Activated naive CD4-positive, alpha-beta T cell treated with Interleukin-2 at 50 U/mL for 16 hours (primary cell): ENCODE measurements at places on chromosomes 13 and 19.

GRCh38 chr13:28794396-28794795 is 25.7 kb upstream of the MTUS2 start:
- no peak for DNase-seq

GRCh38 chr13:25207291-25207810 is 35.3 kb upstream of the AMER2 start:
- no peak for DNase-seq

- DNase-seq: no peak
These were observed 199.3 kb upstream of the UBL3 start for GRCh38 chr13:30049692-30050091.

GRCh38 chr19:58059003-58059670 is at the start of gene ZNF135:
ZNF135 (plus strand) TSS chr19:58059282; CDS start chr19:58060003, 721 bp downstream.
- DNase-seq: peak; percentile 17

GRCh38 chr19:30696514-30696913 is 324.3 kb downstream of the ZNF536 start:
- no peak for DNase-seq

- no peak for DNase-seq
These were observed 1.8 kb downstream of the LCP1 start for GRCh38 chr13:46179969-46180763.

DNA sequence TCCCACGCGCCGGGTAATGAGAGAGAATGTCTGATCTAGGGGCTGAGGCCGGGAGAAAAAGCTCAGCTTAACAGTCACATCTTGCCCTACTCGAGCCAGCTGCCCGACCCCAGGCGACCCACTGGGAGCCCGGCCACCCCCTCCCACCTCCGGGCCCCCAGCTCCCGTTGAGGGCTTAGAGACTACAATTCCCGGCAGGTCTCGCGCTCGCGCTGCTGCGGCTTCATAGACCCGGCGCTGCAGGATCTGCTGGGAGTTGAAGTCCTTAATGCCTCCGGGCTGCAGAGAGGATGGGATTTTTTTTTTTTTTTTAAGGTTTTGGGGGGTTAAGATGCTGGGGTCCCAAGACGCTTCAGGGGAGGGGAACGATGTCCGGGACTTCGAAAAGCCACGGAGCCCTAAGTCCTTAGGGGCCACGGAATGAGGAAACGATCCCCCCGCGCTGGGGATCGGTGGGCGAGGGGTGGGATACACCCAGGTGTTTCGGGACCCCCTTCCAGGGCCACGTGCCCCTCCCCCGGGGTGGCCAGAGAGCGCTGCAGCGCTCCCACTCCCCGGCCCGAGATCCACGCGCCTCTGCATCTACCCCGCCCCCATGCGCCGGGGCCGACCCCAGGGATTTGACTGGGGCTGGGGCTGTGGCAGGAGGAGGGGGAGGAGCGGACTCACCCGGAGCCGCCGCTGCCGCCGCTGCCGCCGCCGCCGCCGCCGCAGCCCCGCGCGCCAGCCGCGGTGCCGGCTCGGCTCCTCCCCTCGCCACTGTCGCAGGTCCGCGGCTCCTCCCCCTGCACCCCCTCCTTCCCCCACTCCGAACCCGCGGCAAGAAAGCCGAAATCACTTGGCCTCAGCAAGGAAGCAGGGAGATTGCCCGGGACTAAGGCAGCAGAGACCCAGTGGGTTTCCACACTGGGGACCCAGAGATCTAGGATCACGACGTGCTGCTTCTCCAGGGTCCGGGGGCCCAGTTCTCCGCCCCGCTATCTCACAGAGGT is at the start of gene SYT3:
Gene SYT3, minus strand, starts transcription at position 761 of the 992 bp plus-strand sequence. CDS start 2,470 bp downstream, outside the sequence.
- peak; percentile 5 for DNase-seq

- DNase-seq: peak; percentile 77
These were observed 18.5 kb downstream of the SLC27A1 start for GRCh38 chr19:17488593-17489391.

- DNase-seq: no peak
These were observed 39.3 kb upstream of the GPR183 start for GRCh38 chr13:99346335-99347042.

- DNase-seq: no peak
These were observed 129.3 kb downstream of the ENOX1 start for GRCh38 chr13:43657485-43657884.

DNA sequence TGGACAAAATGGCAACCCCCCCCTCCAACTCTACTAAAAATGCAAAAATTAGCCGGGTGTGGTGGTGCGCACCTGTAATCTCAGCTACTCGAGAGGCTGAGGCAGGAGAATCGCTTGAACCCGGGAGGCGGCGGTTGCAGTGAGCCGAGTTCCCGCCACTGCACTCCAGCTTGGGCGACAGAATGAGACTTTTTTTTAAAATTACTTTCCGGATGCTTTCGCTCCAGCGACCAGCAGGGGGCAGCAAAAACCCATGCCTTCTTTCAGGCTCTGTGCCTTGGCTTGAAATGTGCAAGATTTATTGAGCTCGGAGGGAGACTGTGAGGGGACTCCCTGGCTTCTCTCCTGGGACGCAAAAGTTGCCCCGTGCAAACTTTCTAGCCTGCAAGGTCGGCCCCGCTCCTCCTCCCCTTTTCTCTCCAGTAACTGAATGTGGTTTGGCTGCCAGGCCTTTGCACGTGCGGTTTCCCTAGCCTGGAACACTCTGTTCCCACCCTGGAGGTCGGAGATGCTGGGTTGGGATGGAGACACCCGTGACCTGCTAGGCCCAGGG is 61.4 kb upstream of the NFIC start:
- peak; percentile 80 for DNase-seq

- no peak for DNase-seq
These were observed 60.0 kb downstream of the ANKRD10 start for GRCh38 chr13:110854866-110855265.

DNA sequence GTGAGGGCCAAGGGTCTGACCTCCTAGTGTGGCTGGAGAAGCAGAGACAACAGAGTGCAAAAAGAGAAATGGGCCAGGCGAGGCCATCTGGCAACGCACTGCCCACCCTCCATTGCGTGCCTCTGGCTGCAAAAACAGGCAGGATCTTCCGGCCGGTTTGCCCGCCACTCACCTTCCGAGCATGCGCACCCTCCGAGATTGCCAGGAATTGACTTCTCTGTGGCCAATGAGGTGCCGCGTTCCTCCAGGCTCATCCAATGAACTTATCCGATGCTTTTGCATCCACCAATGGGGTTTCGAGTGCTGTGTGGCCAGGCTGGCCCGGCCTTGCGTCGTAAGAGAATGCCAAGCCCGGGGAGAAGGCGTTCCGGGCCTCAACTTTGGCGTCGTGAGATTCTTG is at the start of gene TEX101:
Gene TEX101, plus strand, starts transcription at position 337 of the 400 bp plus-strand sequence. CDS start 1,030 bp downstream, outside the sequence.
- DNase-seq: no peak

DNA sequence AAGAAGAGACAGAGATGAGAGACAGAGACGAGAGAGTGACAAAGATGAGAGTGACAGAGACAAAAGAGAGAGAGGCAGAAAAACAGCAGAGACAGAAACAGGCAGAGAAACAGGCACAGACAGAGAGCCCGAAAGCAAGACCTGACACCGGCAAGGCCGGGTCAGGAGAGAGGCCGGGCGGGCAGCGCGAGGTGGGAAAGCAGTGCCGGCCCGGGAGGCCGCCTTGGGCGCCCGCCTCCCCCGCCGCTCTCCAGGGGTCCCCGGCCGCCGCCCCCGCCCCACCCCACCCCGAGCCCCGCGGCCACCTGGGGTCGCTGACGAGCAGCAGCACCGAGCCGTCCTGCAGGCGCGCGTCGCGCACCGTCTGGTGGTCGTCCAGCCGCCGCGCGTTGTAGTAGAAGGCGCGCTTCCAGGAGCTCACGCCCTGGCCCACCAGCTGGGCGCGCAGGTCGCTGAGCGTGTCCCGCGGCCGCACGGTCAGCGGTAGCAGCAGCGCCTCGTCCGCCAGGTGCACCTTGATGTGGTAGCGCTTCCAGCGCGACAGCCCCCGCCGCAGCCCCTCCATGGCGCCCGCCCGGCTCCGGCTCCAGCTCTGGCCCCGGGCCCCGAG is at the start of gene TINCR:
Gene TINCR, minus strand, starts transcription at position 594 of the 610 bp plus-strand sequence.
- no peak for DNase-seq

DNA sequence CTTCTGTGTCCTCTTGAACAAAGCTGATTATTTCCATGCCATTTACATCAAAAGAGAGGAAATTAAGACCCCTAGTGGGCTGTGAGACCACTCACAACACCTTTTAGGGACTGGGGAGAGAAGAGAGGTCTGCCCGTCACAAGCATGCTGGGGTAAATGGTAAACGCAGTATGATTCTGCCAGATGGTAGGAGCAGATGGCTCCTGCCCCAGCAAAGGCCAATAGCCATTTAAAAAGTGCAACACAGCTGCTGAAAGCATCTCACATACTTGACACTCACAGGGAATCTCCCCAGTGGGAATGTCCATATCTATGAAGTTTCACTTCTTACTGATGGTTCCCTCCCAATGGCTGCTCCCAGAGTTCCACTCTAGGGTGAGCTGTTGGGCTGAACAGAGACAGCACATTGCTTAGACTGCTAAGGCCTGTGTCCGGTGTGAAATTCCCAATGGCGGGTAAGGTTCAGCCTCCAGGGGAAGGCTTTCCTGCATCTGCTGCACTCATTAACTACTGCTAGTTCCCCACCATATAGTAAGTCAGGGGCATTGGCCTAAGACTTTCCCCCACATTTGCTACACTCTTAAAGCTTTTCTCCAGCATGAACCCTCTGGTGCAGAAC is 7.4 kb downstream of the ZNF671 start:
- no peak for DNase-seq

GRCh38 chr13:67574320-67575233 is 344.4 kb upstream of the PCDH9 start:
- no peak for DNase-seq

- no peak for DNase-seq
These were observed 6.1 kb downstream of the TPRX1 start for GRCh38 chr19:47797996-47798903.

DNA sequence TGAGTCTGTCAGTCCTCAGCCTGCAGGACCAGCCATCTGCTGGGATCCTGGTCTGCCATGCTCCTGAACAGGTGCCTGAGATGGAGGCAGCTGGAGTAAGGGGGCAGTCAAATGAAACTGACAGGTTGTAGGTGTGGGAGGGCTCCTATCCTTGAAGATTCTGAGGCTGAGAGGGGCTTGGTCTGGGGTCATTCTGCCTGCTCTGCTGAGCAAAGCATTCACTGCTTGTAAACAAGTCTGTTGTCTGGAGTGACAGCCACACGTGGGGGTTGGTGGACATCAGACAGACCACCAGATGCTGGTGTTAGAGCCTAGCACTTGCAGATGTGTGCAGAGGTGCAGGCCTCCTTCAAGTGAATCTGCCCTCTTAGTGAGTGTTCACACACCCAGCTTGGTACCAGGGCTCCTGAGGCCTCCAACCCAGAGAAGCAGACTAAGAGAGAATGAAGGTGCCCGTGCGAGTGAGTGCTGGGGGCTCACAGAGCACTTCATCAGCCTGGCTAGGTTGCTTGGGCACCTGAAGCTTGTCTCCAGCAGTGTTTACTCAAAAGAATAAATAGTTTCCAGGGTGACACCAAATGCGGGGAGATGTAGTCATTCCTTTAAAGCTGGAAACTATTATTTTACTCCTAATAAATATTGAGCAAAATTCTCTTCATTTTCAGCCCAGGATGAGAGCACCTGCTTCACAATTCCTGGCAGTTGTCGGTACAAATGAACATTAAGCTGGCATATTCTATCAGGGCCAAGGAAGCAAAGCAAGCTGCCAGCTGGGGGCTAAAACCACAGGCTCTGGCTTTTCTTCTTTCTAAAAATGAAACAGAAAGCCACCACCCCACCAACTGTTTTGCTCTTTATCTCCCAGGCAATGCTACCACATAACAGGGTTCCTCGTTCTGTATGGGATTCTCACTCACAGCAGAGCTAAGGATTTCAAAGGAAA is 82.3 kb downstream of the RNASEH2B start:
- DNase-seq: no peak

DNA sequence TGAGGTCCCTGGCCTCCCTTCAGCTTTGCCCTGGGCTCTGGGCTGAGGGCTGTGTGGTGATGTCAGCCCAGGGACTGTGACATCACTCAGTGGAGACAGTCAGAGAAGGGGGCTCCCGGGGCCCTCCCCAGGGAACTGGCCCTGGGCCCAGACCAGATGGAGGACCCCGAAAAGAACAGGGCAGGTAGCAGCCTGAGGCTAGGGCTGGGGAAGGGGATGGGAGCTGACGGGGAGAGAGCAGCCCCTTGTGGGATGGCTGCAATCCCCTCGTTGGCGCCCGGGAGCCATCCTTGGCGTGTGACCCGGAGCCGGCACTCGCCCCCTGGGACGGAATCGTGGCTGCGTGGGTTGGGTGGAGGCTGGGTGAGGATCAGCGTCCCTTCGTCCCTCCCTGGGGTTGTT is 13.6 kb downstream of the CSNK1G2 start:
- DNase-seq: no peak

DNA sequence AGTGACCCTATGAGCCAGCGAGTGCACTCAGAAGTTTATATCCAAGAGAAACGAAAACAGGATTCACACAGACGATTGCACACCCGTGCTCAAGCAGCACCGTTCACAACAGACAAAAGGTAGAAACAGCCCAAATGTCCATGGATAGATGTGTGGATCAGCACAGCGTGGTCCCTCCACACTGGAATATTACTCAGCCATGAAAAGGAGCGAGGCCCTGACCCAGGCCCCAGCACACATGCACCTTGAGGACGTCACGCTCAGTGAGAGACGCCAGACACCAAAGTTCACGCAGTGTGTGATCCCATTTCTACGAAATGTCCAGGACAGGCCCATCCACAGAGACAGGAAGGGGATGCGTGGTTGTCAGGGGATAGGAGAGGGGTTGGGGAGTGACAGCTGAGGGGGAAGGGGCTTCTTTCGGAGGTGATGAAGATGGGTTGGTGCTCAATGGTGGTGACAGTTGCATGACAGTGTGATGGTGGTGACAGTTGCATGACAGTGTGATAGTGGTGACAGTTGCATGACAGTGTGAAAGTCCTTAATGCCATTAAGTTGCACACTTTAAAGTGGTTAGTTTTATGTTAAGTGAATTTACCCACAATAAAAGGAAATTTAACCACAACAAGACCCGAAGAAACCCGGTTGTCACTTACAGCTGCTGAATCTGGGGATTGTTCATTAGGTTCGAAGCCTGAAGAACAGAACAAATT is 18.9 kb upstream of the SLC39A3 start:
- DNase-seq: no peak

GRCh38 chr13:36344173-36344572 is 2.0 kb downstream of the SPART start:
- no peak for DNase-seq

GRCh38 chr13:37379841-37380240 is 218.7 kb downstream of the POSTN start:
- DNase-seq: no peak

DNA sequence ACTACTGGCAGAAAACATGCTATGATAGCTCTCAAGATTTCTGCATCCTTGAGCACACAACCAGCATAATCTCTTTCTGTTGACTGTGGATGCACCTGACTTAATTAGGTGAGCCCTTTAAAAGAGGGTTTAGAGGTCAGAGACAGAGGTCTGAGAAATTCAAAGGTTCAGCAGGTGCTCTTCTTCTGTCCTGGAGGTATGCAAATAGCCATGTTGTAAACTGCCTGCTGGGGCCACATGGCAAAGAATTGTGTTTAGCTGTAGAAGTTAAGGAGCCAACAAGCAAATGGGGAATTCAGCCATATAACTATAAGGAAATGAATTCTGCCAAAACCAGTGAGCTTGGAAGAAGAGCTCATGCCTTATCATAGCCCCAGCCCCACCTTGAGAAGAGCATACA is 11.6 kb upstream of the DCLK1 start:
- no peak for DNase-seq
